Retina (tissue), 1 donor: ENCODE measurements at places on chromosomes 12 and 14.

DNA sequence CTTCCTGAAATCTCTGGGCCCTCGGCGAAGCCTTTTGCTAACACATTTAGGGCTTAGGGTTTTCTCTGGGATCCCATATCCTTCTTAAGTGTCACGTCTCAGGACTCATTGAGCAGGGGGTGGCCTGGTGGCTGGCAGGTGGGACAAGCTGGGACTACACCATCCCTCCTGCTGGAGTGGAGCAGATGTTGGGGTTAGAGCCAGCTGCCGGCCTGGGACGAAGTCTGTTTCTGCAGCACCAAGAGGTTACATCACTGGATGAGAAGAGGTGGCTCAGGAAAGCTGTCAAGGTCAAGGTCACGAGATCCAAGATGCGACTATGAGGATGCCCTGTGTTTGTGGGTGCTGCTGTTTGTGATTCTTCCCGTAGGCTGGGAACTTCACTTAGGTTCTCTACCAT lies 16.3 kb downstream of the SMCO2 start:
- no peak for DNase-seq

DNA sequence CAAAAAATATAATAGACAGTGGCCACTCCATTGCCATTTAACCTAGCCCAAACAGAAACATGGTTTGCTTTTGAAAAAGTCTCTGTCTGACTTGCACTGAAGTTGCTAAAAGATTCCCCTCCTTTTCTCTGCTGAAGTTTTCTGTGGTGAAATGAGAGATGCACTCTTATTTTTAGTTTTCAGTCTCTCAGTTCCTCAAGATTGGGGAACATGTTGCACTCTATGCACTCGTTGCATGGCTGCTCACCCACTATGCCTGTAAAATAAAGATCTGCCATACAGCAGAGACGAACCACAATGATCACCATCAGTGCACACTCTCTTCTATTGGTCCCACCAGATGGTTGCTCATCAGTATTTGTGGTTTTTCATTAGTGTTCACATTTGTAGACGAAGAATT lies 13.1 kb upstream of the DAAM1 start:
- DNase-seq: no peak

DNA sequence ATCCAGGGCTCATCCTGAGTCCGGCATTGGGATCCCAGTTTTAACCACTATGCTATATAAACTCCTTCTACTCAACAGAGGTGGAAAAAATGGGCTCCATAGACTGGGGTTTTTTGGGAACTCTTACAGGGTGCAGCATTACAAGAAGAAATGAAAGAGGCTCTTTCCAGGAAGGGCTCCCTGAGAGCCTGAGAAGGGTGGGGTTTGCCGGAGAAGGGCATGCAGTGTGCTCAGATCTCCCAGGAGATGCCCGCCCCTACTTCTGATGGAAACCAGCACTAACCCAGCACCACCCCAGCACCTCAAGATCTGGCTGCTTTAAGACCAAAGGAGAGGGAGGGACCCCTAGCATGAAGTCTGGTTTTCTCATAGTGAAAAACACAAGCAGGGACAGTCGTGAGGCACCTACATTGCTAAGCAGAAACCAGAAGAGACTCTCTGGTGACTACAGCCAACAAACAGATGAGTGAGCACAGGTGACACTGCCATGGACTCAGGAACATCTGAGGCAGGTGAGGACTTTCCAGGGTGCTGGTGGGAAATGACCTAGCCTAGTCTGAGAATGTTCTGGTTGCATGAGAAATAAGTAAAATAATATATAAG lies 43.9 kb upstream of the HSP90B1 start:
- no peak for DNase-seq

DNA sequence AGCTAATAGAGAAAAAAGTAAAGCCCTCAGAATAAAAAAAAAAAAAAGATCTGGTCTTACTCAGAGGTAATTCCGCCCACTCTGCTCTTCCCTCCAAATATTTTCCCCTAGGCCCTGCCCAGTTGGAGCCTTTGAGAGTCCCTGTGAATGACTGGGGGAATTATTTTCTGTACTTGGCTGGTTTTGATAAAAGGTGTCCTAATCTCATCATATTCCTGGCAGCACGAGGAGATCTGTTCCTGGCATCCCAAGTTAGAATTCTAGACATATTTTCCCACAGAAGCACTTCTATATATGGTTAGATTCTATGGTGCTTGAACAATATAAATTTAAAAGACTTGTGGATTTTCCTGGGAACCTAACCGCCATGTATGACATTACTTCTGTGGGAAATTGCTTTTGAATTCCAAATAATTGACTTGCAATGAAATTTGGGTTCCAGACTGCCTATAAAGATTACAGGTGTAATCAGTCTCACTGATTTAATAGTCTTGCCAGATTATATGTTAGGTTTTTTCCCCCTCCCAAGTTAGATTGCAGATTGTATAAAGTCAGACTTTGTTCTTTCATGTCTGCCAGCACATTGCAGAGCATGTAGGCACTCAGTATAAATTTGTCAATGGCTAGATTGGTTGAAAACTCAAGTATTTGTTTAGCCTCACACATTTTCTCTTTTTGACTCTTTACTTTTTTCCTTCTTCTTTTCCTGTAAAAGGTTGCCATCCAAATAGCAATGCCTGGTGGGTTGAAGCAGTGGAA lies 12.3 kb downstream of the GPX2 start:
- no peak for DNase-seq

- DNase-seq: no peak
These were observed 25.6 kb upstream of the C12orf71 start for GRCh38 chr12:27107986-27108385.

DNA sequence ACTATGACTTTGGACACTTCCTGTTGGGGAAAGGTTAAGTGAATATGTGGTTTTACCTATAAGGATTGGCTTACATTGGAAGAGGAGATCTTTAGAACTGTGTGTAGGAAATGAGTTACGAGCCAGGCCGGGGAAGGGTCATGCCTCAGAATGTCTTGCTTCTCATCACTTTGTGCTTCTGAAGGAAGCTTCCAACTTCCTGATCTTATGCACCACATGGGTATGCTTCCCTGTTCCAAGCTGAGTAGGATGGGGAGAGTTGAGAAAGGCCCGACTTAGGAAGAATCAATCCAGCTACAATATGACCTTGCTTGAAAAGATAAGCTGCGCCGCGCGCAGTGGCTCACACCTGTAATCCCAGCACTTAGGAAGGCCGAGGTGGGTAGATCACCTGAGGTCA lies 59.9 kb downstream of the STXBP6 start:
- DNase-seq: no peak

- no peak for DNase-seq
These were observed 26.8 kb upstream of the IL22 start for GRCh38 chr12:68280240-68280639.

GRCh38 chr12:1309613-1310012 lies 284.8 kb downstream of the FBXL14 start:
- no peak for DNase-seq

DNA sequence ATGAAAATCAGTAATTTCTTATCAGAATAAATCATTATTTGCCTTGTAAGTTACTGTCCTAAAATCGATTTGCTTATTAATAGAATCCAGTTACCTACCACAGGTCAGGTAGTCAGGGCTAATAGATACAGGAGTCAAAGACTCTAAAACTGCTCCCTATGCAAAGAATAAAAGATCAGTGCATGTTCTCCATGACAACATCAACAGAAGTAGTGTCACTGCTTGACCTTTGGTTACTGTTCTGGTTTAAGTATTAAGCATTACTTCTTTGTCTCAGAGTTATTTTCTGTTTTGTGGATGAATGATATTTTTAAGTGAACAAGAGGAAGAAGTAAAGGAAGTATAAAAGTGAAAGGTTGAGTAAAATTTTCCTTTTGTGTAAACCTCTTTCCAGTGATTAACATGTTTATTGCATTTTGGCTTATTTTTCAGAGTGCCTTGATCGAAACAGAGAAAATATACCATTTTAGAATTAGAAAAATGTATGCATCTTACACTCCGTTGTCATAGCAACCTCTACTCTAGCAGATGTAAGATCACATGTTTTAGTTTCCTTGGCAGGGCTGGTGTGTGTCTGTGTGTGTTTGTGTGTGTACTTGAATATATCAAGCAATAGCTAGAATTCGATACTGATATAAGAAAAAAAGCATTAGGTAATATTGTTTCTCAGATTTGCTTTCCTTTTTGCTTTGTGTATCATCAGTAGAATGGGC lies 44.7 kb downstream of the ABCD2 start:
- no peak for DNase-seq

DNA sequence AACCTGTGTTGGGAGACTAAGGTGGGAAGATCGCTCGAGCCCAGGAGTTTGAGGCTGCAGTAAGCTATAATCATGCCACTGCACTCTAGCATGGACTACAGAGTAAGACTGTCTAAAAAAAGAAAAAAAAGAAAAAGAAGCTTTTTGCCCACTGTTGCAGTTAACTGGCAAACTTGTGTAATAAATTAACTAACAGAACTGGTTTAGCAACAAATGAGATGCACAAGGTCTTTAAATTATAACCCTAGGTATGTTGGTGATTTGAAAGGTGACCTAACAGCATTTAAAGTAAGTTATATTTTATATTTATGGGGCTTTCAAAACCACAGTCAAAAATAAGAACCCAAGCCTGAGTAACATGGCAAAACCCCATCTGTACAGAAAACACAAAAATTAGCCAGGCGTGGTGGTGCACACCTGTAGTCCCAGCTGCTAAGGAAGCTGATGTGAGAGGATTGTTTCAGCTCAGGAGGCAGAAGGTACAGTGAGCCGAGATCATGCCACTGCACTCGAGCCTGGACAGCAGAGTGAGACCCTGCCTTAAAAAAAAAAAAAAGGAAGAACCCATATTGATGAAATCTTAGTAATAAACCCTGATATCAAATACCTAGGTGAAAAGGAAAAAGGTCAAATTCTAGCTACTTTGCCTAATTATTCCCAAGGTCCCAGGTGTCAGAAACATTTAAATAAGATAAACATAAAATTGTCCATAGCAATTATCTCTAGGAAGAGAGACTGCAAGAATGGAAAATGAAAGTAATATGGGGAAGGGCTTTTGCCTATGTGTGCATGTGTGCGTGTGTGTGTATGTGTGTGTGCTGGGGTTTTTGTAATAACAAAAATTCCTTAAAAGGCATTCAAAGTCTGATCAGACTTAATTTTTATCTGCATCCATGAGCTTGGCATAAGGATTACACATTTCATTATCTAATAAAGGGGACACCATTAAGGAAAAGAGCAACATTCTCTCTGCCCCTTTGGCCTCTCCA lies 15.4 kb downstream of the SYNE2 start:
- DNase-seq: no peak

DNA sequence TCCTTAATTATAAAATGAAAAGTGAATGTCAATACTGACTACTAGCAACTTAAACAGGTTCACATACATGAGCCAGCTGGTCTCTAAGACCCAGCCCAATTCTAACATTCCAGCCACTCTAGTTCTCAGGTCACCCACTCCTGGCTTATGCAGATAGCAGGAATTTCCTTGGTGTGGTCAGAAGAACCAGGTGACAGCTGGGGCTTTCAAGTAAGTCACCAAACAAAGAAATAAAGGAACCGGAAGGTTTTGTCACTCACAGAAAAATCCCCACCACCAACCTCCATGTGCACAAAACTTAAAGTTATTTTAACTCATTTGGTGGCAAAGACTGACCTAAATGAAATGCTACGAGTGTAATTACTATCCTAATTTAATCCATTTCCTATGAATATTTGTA lies 129.6 kb upstream of the CDKN3 start:
- DNase-seq: no peak

- peak; percentile 12 for DNase-seq
These were observed 22.5 kb downstream of the MRPS35 start for GRCh38 chr12:27733052-27733656.

GRCh38 chr12:112685321-112685720 lies 106.2 kb upstream of the RPH3A start:
- DNase-seq: no peak

GRCh38 chr14:20550926-20551325 lies 9.9 kb downstream of the RNASE9 start:
- DNase-seq: no peak

- no peak for DNase-seq
These were observed 3.5 kb downstream of the PKP2 start for GRCh38 chr12:32893043-32893442.

DNA sequence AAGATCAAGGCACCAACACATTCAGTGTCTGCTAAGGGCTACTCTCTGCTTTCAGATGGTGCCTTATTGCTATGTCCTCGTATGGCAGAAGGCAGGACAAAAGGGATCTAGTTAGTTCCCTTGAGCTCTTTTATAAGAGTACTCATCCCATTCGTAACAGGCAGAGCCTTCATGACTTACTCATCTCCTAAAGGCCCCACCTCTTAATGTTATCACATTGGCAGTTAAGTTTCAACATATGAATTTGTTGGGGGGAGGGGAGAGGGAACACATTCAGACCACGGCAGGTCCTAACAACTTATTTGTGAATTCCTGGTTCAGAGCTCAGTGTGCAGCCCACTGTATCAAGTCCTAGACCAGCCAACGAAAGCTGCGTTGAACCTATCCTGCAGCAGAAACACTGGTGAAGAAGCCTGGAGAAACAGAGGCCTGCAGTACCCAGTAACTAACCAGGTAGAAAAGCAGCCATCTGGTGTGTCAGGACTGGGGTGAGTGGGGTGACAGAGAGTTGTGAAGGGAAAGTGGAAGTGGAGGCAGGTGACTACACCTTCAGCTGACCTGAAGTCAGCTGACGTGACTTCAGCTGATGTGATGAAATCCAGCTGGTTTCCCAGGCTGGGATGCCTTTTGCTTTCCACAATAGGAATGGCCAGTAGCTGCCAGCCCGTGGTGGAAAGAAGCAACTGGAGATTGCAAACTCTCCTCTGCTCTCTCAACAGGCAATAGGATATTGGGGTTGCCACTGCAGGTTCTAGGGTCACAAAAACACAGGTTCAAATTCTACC lies 101.6 kb upstream of the PLXNC1 start:
- DNase-seq: no peak

DNA sequence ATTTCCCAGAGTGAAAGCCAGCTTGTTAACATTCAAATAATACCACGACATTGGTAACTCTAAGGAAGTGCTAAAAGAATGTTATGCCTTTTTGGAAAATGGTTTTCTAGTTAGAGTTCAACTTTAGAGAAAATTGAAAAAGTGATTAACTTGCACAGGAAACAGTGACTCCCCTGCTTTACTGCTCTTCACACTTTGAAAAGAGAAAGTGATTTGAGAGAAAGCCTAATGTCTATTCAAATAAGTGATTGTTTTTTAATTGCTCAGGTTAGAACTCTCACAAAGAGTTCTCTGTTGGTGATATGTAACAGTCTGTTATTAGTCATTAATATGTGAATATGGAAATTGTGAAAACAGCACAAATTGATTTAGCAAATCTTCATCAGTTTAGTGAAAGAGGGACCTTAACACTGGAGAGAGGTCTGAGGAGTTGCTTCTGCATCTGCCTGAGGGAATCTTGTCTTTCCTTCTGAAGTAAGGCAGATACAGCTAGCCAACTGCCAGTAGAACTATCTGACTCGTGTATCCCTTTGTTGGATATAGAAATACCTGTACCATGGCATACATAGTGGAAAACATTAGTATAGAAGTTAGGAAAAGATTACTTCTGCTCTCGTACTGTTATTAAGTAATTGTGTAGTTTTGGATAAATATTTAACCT lies 25.5 kb downstream of the ATF7IP start:
- DNase-seq: no peak

GRCh38 chr14:106044949-106045596 lies 518.7 kb downstream of the TMEM121 start:
- no peak for DNase-seq

GRCh38 chr12:91633734-91634357 lies 451.2 kb upstream of the DCN start:
- DNase-seq: no peak
